Activated B cell treated with CpG ODN at 0.5 μM for 24 hours (primary cell): ENCODE measurements at places on chromosomes 12 and 14. TPM values are rescaled to one million over a fixed set of nuclear protein-coding genes. Genes with fewer than 3 reads are reported as not detected.
A peak's percentile ranks its signal among the peaks of the same experiment; 100 is the strongest.

OTUB2 gene
- 0.12 TPM in 1 of 2 replicates, not detected in the other for total RNA-seq

LRRC9 gene
- not detected in 2 replicates for total RNA-seq

IPO8 gene
- 52.0 and 55.4 TPM in 2 replicates for total RNA-seq

ALX1 gene
- total RNA-seq, result not detected in 2 replicates

DNA sequence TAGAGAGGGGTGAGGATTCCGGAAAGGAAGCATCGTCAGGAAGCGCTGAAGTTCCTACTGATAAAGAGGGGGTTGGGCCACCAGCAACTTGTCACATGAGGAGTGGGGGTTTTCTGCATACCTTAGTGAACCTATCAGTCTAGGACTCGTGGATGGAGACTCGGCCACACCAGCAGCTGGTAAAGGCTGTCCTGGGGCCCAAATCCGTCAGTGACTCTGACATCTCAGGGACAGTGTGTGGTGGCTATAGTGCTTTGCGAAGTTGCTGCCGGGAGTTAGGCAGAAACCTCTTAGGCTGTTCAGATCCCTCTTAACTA, 16.4 kb downstream of the RNASE2 start:
- no peak overlapping the region for H3K27ac ChIP-seq
- H3K27me3 ChIP-seq, result peaks cover 46% of the 10 kb centered on the region
- peak overlapping the region; percentile 90 for H3K4me3 ChIP-seq

- no peak overlapping the region for H3K4me3 ChIP-seq
- DNase-seq, result no peak
- H3K36me3 ChIP-seq, result peaks cover 90% of the 10 kb centered on the region
- H3K27me3 ChIP-seq, result no peaks in the 10 kb centered on the region
- H3K27ac ChIP-seq, result no peak overlapping the region
Observed at GRCh38 chr12:112234303-112234702, 108.9 kb downstream of the TRAFD1 start.

- peaks cover 8% of the 10 kb centered on the region for H3K4me1 ChIP-seq
- no peaks in the 10 kb centered on the region for H3K27me3 ChIP-seq
- peaks cover 1% of the 10 kb centered on the region for H3K36me3 ChIP-seq
- H3K27ac ChIP-seq, result no peak overlapping the region
Observed at GRCh38 chr14:22932146-22932545, 3.0 kb upstream of the PRMT5 start.

- H3K27ac ChIP-seq, result no peak overlapping the region
- no peak for DNase-seq
- peaks cover 12% of the 10 kb centered on the region for H3K27me3 ChIP-seq
- no peaks in the 10 kb centered on the region for H3K4me1 ChIP-seq
Observed at GRCh38 chr12:28089338-28089737, 100.9 kb upstream of the CCDC91 start.

DNA sequence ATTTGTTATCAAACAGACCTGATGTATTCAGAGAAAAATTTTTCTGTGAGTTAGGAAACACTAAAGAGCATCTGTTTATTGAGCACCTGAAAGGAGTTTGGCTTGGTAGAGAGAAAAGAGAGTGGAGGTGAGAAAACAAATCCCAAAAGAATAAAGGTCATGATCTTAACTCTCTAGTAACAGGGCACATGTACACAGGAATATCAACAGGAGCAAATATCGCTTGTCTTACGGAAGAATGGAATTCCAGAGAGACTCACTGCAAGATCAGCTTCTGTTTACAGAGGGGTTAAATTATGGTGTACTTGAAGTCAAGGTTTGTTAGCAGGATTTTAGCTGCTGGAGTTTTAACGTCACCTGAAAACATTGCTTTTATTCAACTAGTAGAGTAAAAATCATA, 78.8 kb downstream of the SPPL3 start:
- DNase-seq, result no peak
- H3K27ac ChIP-seq, result no peak overlapping the region
- peaks cover 50% of the 10 kb centered on the region for H3K4me1 ChIP-seq
- no peak overlapping the region for H3K4me3 ChIP-seq

DNA sequence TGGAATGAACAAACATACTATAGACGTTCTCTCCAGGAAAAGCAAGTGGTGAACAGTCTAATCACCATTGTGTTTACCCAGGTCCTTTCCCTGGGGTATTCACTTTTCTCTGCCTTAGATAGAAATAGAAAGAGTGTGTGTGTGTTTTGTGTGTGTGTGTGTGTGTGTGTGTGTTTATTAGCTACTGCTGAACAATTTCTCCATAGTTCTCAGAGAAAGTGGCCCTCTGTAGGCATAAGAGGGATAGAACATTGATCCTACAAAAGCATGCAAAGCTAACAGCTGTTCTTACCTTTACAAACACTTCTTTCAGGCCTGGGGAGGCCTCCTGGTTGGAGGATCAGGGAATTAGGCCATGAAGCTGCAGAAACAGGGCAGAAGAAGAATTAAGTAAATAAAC, 665.7 kb upstream of the TBX3 start:
- no peaks in the 10 kb centered on the region for H3K4me1 ChIP-seq
- no peak overlapping the region for H3K4me3 ChIP-seq
- no peak overlapping the region for H3K27ac ChIP-seq
- DNase-seq, result no peak

- H3K4me3 ChIP-seq, result no peak overlapping the region
- H3K27ac ChIP-seq, result no peak overlapping the region
Observed at GRCh38 chr12:46571608-46572007, 199.0 kb upstream of the SLC38A2 start.

GRCh38 chr12:10304161-10304574, 3.5 kb upstream of the KLRD1 start:
- no peak overlapping the region for H3K27ac ChIP-seq
- H3K27me3 ChIP-seq, result peaks cover 6% of the 10 kb centered on the region
- DNase-seq, result no peak
- no peaks in the 10 kb centered on the region for H3K4me1 ChIP-seq
- no peak overlapping the region for H3K4me3 ChIP-seq
